ENCODE measurements at places on chromosomes 2 and 18. TPM values are rescaled to one million over a fixed set of nuclear protein-coding genes. Genes with fewer than 3 reads are reported as not detected.

KATNAL2 gene
- 2.2 TPM for total RNA-seq

- DNase-seq, result no peak
Measured at GRCh38 chr2:16429431-16430145, 236.0 kb downstream of the CYRIA start.

DNA sequence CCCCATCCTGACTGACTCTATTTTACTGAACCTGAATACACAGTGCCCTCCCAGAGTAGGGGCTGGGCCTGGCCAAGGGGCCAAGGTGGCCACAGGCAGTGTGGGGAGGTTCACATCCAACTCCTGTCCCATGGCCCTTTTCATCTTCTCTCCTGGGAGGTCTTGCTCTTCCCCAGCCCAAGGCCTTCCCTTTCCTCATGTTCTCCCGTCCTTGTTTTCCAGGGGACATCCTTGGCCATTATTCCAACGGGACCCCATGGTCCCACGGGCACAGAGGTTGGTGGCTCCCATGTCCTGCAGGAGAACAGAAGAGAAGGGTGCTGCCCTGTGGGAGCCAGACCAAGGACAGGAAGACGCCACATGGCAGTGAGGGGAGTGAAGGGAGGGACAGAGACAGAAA is 10.4 kb downstream of the MALL start:
- DNase-seq, result no peak

- no peak for DNase-seq
Measured at GRCh38 chr2:103781313-103781712, 1019.5 kb downstream of the TMEM182 start.

DNA sequence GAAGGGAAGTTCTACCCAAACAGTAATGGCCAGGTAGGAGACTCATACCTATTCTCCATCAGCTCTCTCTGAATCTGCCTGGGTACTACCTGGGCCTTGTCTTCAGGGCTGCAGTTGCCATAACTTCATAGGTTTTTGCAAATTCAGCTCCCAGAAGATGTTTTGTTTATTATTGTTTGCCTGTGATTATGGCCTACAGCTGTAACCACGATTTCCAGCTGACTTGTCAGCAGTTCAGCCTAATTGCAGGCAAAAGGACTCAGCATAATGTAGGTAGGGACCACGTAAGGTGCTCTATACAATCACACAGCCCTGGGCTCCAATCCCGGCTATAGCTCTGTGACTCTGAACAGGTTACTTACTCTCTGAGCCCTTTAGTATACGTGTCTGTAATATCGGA is 187.0 kb upstream of the FN1 start:
- DNase-seq, result no peak

DNA sequence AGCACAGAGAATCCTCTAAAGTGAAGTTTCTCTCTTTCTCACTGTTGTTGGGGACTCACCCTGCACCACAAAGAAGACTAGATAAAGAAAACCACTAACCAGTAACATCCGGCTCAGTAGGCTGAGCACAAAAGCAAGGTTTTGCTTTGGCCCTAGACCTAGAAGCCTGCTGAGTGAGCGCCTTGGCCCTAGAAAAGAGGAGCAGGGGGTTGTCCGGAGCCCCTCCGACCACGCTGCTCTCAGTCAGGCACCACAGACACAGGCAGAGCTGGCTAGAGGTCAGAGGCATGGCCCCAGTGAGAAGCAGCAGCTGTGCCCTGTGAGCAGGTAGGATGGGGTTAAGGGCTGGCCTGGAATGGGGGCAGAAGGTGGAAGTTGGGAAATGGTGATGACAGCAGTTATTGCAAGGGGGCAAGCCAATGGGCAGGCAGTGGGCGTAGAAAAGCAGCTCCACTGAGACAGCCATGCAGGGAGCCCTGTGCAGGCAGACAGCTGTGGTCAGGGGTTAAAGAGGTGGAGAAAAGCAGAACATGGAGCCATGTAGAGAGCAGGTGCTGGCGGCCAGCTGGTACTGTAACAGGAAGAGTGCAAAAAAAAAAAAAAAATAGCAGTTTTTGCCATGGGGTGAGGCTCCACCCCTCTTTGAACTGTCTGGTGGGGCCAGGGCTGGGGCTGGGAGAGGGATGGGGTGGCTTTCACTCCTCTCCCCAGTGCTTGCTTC is 36.9 kb upstream of the SLC14A1 start:
- peak; percentile 17 for DNase-seq

AP1S3 gene
- total RNA-seq, result 12.9 TPM

DNA sequence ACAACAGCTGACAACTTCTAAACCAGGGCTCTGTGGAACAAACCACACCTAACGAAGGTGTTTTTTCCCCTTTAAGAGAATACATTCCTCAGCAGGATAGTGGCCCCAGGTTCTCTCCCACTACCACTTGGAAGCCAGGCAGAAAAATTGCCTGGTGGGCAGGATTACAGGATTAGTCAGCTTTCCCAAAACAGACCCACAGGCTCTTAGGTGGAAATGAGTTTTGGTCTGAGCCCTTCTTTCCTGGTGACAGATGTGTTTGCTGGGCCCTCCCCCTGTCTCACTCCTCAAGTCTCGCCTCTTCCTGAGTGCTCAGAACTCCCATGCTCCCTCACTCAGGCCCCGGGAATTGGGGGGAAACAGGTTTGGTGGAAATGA is 139.4 kb upstream of the HAAO start:
- DNase-seq, result no peak

CIDEA gene
- total RNA-seq, result not detected

DNA sequence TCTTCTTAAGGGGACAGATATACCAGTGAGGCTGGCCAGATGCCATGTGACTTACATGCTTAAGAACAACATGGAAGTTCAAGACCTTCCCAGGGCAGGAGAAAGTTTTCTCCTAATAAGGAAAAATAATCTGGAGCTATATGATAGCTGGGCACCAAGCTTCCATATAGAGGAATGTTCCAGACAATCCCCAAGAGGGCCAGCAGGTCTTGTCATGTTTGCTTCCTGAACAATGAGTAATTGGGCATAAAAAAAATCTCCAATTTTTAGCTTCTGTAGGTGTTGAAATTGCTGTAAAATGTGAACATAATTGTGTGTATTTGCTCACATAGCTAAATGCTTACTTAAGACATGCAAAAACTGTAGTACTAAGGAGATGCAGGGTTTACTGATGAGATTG is 809.5 kb upstream of the PIK3C3 start:
- no peak for DNase-seq

DNA sequence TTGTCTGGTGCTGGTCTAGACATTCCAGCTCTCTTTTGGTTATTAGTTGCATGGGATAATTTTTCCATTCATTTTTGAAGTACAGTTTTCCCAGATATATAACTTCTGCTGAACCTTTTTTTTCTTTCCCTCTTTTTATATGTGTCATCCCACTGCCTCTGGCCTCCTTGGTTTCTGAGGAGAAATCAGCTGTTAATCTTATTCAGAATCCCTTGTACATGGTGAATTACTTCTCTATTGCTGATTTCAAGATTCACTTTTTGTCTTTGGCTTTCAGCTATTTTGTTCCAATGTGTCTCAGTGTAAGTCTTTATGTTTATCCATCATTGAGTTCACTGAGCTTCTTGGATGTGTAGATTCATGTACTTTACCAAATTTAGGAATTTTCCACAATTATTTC is 99.7 kb downstream of the ARHGEF4 start:
- DNase-seq, result no peak

DNA sequence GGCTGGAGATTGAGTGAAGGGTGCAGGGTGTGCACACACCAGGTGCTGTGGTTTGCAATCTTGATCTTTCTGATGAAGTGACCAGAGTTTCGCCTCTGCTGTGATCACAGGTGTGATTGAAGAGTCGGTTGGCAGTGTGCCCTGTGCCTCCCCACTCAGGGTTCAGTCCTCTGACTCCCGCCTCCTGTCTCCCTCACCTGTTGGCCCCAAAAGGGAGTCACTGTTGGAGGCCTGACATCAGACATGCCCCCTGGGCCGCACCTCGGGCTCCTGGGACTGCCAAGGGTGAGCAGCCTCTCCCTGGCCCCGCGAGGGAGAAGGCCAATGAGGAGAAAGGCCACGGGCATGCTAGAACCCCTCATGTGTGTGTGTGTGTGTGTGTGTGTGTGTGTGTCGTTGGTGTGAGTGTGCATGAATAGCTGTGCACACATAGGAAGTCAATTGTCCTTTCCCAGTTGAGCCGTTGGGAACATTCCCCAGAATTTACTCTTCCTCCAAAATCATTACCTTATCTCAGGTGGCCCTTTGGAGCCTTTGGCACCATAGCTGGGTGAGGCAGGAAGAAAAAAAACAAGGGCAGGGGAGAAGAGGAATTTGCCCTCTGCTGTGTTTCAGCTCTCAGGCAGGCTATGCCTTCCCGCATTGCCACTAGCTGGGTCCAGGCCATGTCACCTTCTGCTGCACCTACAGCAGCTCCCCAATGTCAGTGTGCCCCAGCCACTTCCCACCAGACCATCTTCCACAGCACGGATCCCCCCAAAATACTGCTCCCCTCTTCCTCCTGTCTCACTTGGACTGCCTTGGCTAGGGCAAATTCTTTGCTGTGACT is 78.1 kb upstream of the LAPTM4A start:
- DNase-seq, result no peak

MAL gene
- total RNA-seq, result 469 TPM

DNA sequence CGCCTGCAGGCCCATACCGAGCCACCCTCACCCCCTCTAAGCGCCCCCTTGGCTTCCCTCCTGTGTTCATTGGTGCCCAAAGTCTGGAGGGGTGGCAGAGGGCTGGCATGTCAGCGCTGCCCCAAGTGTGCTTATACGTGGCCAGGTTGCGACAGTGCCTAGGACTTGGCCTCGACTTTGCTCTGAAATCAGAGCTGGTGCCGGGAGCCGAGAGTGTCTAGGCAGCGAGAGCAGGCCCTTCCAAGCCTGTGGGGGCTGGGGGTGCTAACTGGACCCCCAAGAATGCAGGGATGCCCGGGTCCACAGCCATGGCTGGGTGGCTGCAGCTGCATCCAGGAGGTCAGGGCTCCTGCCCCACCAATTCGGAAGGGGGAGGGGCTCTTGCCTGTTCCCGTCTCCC is 95.6 kb upstream of the MGAT5 start:
- DNase-seq, result no peak

DNA sequence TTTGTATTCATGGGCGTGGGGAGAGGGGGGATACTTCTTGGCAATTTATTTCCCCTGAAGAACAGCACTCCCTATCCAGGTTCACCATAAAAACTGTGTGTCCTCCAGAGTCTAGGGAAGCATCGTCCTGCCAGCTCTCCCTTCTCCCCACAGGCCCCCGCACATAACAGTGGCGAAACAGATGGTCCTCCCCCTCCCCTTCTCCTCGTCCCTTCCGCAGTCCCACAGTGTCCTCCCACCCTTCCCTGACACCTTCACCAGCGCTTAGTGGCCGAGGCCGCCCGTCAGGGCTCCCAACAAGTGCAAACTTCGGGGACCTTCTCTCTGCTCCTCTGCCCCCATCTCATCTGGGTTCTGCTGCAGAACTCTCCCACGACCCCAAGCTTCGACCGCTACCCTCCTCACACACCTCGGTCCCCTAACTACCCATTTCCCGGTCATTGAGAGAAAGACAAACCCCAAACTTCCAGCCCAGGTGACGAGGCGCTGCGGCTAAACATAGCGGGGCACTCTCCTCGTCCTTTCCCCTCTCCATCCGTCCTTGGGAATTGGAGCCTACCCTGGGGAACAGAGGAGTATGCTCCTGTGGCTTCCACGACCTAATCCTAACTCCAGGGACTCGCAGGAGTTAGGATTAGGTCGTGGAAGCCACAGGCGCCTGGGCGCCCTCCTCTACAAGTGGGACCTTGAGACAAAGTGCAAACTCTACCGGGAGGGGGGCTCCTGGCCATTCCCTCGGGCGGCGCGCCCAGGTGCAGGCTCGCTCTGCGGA is 971 bp downstream of the ZNF385B start:
- no peak for DNase-seq

SULT1C4 gene
- 0.31 TPM for total RNA-seq

DNA sequence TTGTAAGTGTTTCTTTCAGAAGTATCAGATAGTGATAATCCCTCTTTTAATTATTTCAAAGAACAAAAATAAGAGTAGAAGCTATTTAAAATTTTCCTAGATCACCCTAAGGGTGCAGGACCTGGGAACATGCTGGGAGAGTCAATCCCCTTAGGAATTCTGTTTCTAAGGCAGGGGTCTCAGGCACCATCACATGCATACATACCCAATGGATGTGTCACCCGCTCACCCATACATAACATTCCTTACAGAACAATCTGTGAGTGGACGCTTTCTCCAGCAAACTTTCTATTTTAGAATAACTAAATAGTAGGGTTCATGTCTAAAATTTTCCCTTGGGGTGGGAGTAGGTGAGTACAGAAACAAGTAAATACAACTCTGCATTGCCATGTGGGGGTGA is 8.4 kb downstream of the DSEL start:
- DNase-seq, result no peak

GRCh38 chr2:12884713-12885282 is 168.1 kb downstream of the TRIB2 start:
- DNase-seq, result no peak

DNA sequence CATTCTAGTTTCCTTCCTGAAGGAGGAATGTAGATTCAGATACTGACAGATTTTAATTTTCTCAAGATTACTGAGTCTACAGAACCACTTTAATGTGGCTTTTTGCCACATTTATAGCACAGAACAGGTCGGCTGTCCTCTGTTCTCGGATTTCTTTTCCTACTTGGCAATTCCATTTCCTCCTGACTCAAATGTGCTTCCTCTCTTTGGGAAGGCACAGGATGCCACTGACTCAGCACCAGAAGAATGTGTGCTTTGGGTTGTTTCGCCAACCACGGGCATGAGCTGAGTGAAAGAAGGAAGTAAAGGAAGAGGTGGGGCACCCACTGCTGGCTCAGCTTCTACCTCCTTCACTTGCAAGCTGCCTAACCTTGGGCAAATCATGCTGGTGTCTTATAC is 970.6 kb upstream of the ACVR2A start:
- DNase-seq, result no peak

GRCh38 chr18:8176109-8176508 is 433.1 kb upstream of the RAB12 start:
- DNase-seq, result no peak

DNA sequence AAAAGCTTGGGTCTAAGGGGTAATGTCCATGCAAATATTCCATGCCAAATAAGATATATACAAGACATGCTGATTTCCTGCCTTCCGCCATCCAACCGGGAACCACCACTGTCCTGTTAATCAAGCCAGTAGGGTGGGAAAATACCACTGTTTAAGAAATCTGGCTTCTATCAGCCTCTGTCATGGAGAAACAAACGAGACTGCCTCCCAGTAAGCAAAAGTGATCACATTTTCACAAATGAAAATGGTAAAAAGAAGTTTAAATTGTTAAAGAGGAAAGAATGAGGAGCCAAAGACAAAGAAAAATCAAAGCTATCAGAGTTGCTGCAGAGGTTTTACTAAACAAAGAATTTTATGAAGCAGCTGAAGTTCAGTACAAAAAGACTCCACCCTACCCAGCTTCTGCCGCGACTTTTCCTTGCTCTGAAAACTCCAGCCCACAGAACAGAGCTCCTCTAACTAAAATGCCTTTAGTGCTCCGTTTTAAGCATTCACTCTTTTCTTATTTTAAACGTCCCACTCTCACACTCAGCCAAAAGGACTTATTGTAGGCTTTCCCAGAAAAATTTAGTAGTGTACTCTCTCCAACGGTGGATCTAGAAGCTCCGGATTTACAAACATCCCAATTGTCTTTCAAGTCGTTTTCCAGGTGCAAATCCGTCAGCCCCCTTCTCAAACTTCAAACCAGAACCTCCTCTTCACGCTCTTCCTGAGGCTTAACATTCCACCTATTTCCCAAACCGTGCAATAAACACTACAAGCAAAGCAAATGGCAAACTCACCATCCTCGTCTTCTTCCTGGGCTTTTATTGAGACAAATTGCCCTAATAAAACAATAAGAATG is 613 bp downstream of the COL5A2 start:
- DNase-seq, result no peak

- no peak for DNase-seq
Measured at GRCh38 chr2:173171924-173172643, 96.4 kb downstream of the MAP3K20 start.

GRCh38 chr2:207311316-207312005 is 145.7 kb upstream of the KLF7 start:
- DNase-seq, result no peak

Data from esophagus squamous epithelium (tissue), 5 donors.